Neural crest cell (in vitro differentiated cells): ENCODE measurements at places on chromosomes 4 and X. TPM values are rescaled to one million over a fixed set of nuclear protein-coding genes. Genes with fewer than 3 reads are reported as not detected.

DNA sequence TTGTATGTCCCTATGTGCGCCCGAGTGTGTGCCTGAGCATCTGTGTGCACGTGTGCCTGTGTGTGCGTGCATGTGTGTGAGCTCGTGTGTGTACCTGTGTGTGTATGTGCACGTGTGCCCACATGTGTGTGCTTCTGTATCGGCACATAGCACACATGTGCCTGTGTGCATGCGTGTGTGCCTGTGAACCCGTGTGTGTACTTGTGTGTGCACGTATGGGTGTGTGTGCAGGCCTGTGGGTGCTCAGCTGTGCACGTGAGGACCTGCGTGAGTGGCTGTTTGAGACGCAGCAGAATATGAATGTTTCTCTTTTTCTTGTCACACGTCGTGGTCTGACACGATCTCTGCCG is 4.3 kb downstream of the AKAP17A start:
- no peak for DNase-seq

RUFY3 gene
- total RNA-seq = 87.7 and 98.8 TPM in 2 replicates

EDNRA gene
- total RNA-seq = 5.8 and 6.9 TPM in 2 replicates

- DNase-seq = no peak
These were observed 24.4 kb upstream of the PLK4 start for GRCh38 chr4:127856196-127856812.

- peak; percentile 38 for DNase-seq
These were observed 6.0 kb upstream of the EFNB1 start for GRCh38 chrX:68822641-68823410.

- DNase-seq = no peak
These were observed 144.2 kb upstream of the PCDH18 start for GRCh38 chr4:137676357-137676998.

DNA sequence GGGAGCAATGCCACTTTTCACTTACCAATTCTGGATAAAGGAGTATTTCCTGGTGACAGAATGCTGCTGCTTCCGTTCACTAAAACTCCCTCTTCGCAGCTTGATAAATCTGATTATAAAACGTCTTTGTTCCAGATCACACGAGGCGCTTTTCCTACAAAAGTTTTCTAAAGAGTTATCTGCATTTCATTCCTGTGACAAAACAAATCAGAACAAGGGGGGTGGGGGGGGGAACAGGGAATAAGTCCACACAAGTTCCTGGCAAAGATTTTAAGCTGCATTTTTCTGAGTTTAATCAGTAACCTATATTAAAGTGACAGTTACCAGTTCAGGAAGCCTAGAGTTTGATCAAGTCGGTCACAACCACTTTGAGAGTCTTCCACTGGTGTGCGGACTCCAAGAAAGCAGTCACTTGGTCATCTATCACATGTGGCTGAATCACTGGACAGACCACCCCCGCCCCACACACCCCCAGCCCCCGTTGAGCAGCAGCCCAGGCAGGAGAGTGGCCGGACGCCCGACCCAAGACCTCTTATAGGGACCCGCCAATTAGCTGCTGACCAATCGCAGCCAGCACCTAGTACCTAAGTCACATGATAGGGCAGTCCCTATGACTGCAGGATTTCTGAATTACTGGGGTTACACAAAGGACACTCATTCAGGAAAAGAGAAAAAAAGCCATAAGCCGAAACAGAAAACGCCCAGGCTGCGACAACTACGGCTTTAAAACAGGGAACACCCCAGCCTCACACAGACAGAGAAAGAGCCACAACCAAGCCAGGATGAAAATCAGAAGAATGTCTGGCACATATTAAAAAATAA is 569.3 kb upstream of the DIPK2B start:
- peak; percentile 16 for DNase-seq

DNA sequence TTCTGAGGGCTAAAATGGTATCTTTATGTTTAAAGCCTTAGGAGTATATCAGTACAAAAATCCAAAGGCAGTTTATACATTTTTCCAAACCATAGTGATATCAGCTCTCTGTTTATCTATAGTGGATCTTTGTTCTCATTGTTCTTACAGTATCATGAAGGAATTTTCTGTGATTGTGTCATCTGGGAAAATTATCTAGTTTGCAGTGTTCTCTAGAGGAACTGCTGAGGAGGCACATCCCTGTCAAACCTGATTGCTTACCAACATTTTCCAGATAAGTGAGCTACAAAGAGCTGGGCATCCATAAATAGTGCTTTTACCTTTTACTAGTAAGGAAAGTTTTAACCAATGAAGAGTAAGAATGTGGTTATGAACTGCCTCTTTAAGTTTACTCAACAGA is 44.9 kb upstream of the SLC25A31 start:
- DNase-seq = no peak

DNA sequence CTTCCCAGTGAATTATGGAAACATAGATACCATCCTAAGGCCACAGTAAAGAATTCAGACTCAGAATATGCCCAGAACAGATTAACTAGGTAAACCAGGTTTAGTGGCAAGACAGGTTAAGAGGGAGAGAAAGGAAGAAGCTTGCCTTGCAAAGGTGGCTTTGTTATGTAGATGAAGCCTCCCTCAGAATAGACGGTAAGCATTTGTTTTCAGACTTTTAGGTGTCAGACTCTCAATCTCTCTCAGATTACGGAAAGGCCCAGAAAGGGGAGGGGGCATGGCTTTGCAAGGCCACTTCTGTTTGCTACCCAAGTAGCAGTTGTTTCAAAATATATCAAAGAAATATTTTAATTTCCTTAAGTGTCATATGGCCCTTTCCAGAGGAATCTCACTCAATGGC is 457.1 kb upstream of the BOD1L1 start:
- DNase-seq = no peak

SLC38A5 gene
- 6.5 and 8.8 TPM in 2 replicates for total RNA-seq

RS1 gene
- total RNA-seq = not detected in 2 replicates

- no peak for DNase-seq
These were observed 405.6 kb downstream of the SPRY1 start for GRCh38 chr4:123802082-123802645.

DNA sequence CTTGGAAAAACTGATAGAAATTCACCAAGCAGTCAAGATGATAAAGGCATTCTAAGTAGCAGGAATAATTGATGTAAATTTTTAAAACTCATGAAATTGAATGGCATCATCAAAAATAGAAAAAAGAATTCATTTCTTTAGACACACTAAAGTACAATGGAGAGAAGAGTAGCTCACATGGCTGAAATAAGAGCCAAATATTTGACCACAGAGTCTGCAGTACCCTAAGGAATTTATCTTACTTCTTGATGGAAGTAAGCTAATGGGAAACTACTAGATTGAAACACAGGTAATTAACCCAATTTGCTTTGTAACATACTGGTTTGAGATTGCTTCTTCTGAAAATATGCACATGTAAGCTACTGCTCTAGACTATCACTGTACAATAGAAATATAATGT is 70.8 kb upstream of the GPM6A start:
- no peak for DNase-seq

TBC1D8B gene
- total RNA-seq = 1.1 and 1.5 TPM in 2 replicates

ADH1A gene
- total RNA-seq = not detected in 2 replicates

SYP gene
- 10.2 and 10.8 TPM in 2 replicates for total RNA-seq

FGF2 gene
- total RNA-seq = 14.6 and 14.8 TPM in 2 replicates

DNA sequence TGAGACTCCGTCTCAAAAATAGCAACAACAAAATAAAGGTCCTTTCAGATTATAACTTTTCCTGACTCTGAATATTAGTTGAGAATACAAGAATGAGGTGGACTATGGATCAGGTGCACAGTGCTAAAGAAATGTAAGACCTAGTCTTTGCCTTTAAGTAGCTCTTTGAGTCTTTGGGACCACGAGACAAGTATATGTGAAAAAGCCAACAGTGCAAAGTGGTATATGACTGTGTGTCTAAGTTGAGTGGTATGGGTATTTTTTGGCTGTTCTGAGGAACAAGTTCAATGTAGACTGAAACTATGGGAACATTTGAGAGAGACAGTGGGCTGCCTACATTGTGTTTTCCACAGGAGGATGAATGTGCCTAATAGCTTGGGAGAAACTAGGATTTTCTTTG is 2.8 kb downstream of the GAB1 start:
- DNase-seq = no peak

MSANTD1 gene
- 1.2 TPM in 2 replicates for total RNA-seq

PDK3 gene
- 21.1 and 22.0 TPM in 2 replicates for total RNA-seq

- DNase-seq = no peak
These were observed 362 bp downstream of the NCAPG start for GRCh38 chr4:17811078-17811603.

FABP2 gene
- total RNA-seq = not detected in 2 replicates

CAPN6 gene
- 0.75 and 0.82 TPM in 2 replicates for total RNA-seq

GRCh38 chr4:140237616-140238350 is 83.8 kb upstream of the MAML3 start:
- peak; percentile 63 for DNase-seq

HS6ST2 gene
- total RNA-seq = 13.9 and 14.2 TPM in 2 replicates

DNA sequence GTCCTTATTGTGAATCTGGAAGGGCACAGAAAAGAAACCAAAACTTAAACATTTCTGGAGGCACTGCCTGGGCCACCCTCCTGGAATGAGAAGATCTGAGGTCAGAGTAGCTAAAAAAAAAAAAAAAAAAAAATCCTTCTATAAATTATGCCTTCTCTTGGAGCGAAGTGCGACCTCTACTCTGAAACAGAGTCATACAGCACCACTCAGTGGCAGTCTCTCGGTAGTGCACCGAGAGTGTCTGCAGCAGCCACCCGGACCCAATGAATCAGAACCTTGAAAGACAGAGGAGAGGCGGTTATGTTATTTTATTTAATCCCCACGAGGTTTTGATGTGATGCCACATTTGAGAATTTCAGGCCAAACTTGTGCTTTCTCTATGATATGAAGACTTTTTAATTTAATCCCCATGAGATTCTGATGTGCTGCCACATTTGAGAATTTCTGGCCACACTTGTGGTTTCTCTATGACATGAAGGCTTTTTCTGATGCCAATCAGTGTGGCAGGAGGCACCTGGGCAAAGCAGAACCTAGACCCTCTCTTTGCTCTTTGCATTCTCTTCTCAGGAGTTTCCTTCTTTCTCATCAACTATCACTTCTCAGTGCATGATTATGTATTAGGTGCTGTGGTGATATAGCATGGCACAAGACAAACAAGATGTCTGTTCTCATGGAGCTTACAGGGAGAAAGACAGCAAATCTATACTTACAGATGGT is 5.6 kb upstream of the CT47C1 start:
- peak; percentile 38 for DNase-seq

GRCh38 chr4:99612281-99612680 is 37.7 kb downstream of the MTTP start:
- DNase-seq = no peak

PUDP gene
- 75.0 and 75.8 TPM in 2 replicates for total RNA-seq

- no peak for DNase-seq
These were observed 62.6 kb downstream of the COQ2 start for GRCh38 chr4:83221897-83222441.

GRCh38 chr4:143183513-143184216 is 1.1 kb upstream of the USP38 start:
- DNase-seq = no peak

- no peak for DNase-seq
These were observed 56.6 kb upstream of the WDR1 start for GRCh38 chr4:10173037-10173753.

DNA sequence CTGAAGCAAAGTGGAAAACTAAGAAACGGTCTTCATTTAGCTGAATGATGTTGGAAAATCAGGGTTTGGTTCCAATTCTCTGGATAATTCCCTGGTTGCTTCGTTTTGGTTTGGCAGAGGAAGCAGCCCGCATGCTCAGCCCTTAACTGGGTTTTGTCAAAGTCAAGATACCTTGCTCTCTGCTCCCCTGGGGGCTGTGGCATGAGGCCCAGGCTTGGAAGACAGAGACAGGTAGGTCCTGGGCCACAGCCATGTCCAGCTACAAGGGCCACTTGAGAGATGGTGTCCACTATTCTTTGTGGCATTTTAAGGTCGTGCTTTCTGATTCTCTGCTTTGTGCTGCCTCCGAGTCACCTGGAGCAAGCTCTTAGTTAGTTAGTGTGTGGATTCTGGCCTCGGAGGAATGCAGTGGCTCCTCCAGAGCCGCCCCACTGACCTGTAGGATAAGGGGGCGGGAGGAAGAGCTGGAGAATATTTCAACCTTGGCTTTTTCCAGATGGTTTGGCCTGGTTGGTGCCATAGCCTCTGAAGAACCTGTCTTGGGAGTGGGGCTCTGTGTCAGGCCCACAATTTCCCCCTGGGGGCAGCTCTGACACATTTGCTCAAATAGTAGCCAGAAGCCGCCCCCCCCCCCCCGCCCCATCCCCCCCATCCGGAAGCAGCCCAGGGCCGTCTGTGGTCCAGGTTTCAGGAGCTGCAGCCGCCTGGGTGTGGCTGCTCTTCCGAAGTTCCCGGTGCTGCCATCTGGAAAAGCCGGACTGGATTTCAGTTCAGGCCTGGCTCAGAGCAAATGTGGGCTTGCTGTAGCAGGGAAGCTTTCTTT is 147.1 kb downstream of the NHS start:
- DNase-seq = no peak

CLDN22 gene
- total RNA-seq = not detected in 2 replicates

DNA sequence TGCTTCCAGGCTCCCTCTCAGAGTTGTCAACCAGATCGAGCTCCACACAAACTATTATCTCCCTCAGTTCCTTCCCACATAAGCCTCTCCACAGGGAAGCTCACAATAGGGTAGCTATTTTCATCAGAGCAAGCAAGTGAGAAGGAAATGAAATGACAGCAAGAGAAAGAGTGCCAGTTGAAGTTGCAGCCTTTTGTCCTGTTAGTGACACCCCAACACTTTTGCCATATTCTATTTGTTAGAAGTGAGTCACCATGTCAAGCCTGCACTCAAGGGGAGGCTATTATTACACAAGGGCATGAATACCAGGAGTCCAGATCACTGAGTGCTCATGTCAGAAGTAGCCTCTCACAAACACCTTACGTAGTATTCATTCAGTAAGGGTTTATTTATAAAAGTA is 266.3 kb upstream of the NOCT start:
- DNase-seq = no peak

SULT1E1 gene
- total RNA-seq = not detected in 2 replicates

RIPPLY1 gene
- not detected in 2 replicates for total RNA-seq

DNA sequence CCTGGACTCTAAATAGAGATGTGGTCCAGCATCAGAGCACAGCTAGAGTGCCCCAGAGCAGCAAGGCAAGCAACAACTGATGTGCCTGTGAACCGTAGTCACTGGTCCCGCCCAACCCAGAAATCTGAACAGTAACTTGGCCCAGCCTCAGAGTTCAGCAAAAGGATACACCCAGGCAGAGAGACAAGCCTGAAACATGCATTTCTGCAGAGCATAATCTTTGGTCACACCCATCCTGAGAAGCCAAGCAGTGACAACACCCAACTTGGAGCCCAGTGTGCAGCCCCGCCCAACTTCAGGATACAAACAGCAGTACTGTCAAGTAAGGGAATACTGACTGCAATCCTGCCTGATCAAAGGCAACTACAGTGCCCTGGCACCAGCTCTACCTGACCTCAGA is 78.9 kb downstream of the CCDC160 start:
- no peak for DNase-seq

DNA sequence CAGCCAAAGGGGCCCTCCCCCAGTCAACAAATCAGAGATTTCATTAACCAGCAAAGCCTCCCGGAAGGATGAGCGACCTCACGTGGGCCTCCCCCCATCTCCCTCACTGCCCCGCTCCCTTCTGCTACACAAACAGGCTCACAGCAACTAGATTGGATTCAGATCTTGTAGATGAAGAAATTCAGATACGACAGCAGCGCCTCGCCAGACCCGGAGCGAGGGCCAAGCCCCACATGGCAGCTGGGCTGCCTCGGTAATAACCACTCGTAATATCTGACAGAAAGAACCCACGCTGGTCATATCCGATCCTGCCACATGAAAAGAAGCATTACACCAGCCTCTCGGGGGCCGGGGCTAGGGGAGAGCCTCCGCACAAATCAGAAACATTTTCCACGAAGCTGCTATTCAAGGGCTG is 581.3 kb downstream of the BCOR start:
- DNase-seq = no peak
